H9 (cell line): ENCODE measurements at places on chromosomes 2 and 18.
A peak's percentile ranks its signal among the peaks of the same experiment; 100 is the strongest.

- DNase-seq: no peak
These were observed 103.6 kb upstream of the BCL2L11 start for GRCh38 chr2:111017034-111017622.

- DNase-seq: peak; percentile 6
These were observed 135.0 kb downstream of the SMAD7 start for GRCh38 chr18:48815581-48816324.

DNA sequence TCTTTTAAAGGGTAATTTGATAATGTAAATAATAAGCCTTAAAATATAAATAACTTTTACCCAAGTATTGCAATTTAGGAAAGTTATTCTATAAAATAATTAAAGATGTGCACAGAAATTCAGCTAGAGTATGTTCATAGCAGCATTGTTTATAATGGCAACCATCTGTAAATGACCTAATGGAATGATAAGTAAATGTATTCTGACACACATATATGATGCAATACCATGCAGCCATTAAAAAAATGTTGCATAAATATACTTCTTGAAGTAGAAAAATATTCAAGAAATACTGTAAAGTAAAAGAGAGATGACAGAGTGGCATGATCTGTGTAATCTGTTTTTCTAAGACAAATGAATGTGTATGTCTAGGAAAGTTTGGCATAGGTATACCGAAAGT, 545.7 kb downstream of the ZEB2 start:
- DNase-seq: no peak

DNA sequence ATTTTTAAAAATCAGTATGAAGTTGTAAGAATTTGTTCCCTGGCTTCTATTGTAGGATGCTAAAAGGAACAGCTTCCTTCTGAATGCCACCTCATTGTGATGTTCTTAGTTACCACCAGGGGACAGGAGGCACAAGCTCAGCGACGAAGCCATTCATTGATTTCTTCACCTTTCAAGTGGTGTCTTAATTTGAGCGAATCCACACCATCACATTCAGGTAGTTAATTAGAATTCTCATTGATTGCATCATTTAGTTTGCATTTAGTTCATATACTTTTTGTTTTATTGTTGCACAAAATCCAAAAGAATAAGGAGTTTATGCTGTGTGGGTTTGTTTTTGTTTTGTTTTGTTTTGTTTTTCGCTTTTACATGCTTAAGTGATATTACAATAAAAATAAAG, 23.1 kb downstream of the CYP27C1 start:
- DNase-seq: no peak

- no peak for DNase-seq
These were observed 61.0 kb downstream of the PXDN start for GRCh38 chr2:1683297-1683696.

GRCh38 chr2:47785986-47786385, 3.0 kb downstream of the MSH6 start:
- DNase-seq: no peak

- DNase-seq: no peak
These were observed 174.2 kb upstream of the TMEM200C start for GRCh38 chr18:6069539-6069938.

DNA sequence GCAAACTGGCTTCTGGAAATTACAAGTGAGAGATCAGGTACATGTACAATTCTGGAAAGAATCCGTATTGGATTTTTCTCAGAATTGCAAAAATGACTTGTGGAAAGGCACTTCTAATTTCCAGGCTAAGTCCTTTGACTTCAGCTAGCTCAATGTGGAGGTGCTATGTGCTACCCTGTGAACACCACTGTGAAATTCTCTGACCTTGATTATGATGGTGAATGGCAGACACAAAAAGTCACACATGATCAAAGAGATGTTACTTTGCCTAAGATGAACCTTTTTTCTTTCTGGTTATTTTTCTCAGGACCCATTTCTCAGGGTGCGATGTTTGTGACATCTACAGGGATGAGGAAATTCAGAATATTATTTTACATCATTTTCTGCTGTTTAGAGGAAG, 856.6 kb upstream of the VRK2 start:
- DNase-seq: no peak

DNA sequence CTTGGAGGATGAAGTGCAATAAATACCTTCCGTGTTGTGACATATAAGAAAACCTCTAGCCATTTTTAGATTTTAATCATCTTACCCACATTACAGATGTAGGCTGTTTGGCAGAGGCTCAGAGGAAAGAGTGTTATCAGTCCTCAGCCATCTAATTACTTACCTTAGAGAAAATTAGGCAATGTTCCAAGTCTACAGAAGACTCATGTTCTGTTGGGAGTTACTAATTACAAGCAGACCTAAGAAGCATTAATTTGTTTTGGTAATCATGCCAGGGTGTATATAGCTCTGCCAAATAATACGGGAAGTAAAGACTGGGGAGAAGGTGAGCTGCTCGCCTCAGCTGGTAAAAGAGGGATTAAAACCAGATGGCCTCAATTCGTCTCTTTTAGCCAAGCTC, 125.8 kb upstream of the PGAP1 start:
- no peak for DNase-seq

GRCh38 chr2:7083580-7084509, 166.6 kb downstream of the RNF144A start:
- DNase-seq: peak; percentile 63

GRCh38 chr2:180625006-180625844, 355.2 kb upstream of the UBE2E3 start:
- no peak for DNase-seq

DNA sequence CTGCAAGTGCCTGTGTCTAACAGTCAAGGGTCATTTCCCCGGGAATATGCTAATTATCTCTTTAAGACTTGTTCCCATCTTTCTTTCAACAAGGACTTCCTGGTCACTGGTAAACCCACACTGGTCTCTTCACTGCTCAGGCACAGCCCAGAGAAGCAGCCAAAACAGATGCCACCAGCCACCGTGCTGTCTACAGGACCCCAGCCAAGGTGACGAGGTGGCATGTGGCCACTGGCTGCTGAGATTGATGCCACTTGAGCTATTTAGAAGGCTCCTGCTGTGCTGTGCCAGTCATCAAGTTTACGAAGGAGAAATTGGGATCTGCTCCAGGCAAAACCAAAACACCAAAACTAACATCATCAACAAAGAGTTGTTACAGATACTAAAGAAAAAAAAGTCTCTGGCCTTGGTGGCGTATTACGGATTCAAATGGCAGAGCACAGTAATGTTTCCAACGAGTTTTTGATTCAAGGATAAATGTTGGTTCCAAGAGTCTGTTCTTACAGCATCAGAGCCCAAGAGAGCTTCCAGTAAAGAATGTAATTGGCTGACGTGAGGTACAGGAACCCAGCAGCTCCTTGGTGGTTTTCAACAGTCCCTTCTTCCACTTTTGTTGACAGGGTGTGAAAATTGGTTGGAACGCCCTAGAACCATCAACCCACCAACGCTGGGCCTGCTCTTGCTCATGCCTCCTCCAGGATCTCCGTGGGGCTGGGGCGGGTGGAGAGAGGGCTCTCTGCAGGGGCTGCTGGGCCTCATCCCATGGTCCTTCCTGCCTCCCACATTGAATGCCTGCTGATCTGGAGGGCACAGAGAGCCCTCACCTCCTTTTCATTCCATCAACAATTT, 63.7 kb upstream of the ZCCHC2 start:
- no peak for DNase-seq

- DNase-seq: no peak
These were observed 1915.7 kb upstream of the CELF4 start for GRCh38 chr18:39481281-39481680.

- no peak for DNase-seq
These were observed 378.8 kb downstream of the PTPRM start for GRCh38 chr18:7945882-7946281.

GRCh38 chr2:64666810-64667438, 13.2 kb upstream of the SERTAD2 start:
- DNase-seq: no peak

DNA sequence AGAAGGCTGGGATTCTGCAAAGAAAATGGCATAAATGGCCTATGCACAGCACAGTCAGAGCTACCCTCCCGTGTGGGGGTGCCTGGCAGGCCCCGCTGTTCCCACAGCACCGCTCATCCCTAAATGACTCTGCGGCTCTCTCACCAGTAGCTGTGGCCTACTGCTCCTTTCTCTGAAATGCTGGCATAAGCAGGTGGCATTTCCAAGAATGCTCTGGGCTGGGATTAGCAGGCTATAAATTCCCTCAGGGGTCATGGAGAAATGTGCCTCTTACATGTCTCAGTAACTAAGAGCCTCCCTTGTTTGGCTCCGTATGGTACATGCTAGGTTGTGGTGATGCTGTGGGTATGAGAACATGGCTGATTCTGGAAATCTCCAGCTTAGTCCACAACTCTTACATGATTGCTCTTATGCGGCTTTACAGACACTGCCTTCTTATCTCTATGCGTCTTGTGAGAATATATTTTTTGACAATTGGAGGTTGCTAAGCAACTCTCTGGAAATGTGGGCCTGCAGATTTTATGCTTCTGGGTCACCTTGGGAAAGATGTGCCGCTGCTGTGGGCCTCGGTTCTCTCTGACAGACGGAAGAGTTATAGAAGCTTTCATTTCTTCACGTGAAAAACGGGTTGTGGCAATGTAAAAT, 80.3 kb upstream of the GATA6 start:
- DNase-seq: no peak

DNA sequence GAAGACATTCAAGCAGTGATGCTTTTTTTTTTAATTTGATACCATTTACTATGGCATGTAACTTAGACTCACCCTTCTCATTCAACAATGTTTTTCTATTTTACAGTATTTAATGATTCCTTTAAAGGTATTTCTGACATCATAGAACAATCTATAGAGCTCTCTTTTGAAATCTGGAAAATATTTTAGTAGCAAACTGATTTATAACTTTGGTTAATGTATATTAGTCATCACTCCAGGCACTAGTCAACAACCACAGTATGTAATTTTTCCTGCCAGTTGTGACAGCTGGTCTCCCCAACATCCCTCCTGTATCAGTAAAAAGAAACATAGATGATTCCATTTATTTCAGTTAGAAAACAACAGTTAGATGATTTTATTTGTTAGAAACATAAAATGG, 122.9 kb downstream of the LCLAT1 start:
- no peak for DNase-seq

DNA sequence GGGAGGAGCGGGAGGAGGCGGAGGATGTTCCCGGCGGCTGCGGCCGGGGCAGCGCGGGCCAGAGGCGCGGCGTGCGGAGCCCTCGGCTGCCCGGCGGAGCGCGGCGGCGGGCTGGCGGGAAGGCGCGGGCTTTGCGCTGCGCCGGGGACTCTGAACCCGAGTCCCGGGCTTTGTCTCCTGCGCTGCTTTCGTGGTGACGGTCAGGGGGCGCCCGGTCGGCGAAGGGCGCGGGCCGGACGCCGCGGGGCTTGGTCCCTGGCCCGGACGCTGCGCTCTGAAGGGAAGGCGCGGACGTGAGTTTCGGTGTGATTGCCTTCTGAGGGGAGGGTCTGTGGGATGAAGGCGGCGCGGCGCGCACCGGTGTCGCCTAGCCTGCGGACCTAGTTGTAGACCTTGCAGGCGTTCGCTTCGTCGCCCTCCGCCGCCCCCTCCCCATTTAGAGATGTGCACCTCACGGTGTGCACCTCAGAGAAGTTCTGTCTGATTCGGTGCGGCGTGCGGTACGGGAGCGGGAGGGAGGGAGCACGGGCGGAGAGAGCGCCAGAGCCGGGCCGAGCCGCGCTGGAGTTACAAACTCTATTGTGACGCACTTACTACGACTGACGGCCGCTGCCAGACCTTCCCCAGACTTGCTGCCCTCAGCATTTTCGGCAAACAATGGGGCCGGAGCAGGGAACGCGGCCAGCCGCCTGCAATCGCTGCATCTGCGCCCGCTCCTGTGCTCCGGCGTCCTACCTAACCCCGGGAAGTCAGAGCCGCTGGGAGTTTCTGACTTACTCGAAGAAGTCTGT, 2.1 kb downstream of the BCL2L11 start:
- DNase-seq: peak; percentile 83

DNA sequence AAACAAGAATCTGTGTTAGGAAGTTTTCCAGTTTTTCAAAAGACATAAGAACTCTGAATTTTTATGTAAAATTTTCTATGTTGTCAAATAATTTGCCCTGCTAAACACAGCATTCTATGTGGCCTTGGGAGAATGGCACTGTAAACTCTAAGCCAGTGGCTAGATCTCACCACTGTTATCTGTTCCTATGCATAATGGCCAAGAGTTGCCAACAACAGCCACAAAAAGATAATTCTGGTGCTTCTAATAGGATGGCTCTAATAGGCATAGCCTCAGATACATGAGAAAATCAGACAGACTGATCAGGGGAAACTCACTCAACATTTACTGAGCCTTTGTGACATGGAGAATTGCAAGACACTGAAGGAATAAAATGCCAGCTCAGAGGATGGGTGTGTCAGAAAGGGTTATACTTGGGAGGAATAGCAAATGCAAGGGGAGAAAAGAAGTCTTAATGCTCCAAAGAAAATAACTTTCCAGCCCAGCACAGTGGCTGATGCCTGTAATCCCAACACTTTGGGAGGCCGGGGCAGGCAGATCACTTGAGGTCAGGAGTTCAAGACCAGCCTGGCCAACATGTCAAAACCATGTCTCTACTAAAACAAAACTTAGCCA, 63.7 kb downstream of the COBLL1 start:
- DNase-seq: no peak

GRCh38 chr2:24409700-24410556, 49.6 kb upstream of the ITSN2 start:
- peak; percentile 48 for DNase-seq

DNA sequence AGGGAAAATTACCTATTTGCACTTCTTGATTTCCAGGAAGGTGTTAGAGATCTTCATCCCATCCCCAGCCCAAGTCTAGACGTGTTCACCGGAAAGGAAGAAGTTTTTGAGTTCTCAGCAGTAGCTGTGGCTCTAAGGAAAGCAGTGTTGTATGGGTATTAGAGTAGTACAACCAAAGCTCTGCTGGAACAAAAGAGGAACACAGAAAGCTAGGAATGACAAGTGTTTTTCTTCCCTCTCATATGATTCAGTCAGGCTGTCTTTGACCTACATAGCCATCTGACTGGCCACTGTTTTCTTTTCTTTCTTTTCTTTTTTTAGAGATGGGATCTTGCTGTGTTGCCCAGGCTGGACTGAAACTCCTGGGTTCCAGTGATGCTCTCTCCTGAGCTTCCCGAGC, 82.7 kb upstream of the SLC39A10 start:
- DNase-seq: no peak

GRCh38 chr2:239826786-239827522, 198.2 kb downstream of the NDUFA10 start:
- DNase-seq: peak; percentile 14

GRCh38 chr2:174085781-174086180, 120.6 kb upstream of the SP3 start:
- no peak for DNase-seq

- DNase-seq: no peak
These were observed 58.3 kb downstream of the CIB4 start for GRCh38 chr2:26582890-26583289.
